ENCODE measurements at places on chromosomes 5 and 9.

- no peak for DNase-seq
Observed at GRCh38 chr5:141641634-141642267, 5.0 kb downstream of the RELL2 start.

DNA sequence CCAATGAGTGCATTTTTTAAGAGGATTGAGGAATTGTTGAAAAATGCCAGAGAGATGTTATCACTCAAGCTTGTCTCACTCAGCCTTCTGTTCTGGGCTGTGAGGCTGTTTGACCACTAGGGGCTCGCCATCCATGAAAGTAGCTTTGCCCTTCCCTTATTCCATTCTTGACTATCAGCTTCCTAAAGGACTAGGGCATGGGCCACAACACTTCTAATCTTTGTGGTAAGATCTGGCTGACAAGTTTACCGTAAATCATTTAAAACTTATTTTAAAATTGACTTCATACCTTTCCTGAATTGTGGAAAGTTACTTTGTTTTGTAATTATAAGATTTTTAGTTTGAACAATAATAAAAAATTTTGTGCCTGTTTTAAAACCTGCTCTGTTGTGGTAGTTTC is 49.5 kb downstream of the TJP2 start:
- no peak for DNase-seq

- no peak for DNase-seq
Observed at GRCh38 chr9:29691145-29691544, 2117.9 kb upstream of the C9orf72 start.

DNA sequence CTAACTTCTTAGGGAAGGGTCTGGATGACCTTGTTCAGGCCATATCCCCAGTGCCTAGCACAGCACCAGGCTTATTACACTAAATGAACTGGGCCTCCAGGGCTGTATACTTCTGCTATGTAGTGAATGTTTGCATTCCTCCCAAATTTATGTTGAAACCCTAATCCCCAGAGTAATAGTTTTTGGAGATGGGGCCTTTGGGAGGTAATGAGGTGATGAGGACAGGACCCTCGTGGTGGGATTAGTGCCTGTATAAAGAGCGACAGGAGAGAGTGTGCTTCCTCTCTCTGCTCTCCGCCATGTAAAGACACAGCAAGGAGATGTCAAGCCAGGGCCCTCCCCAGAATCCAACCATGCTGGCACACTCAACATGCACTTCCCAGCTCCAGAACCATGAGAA is 148.3 kb downstream of the SEC61B start:
- DNase-seq = no peak

DNA sequence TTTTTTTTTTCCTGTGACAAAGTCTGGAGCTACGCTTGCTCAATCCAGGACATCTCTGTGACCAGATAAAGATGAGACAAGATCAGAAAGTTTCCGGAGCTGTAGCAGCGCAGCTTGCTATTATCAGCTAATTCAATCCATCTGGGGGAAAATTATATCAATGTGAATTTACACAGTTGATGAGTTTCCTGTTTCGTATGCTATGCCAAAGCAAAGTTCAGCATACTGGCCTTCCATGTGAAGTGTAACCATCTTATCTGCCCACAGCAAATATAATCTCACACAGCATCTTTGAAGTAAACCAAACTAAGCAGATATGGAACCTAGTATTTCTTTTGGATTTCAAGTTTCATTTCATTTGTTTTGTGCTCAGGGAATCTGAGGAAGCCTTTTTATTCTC is 1767.7 kb downstream of the EFNA5 start:
- DNase-seq = no peak

GRCh38 chr5:22076586-22076985 is 776.6 kb downstream of the CDH12 start:
- DNase-seq = no peak

DNA sequence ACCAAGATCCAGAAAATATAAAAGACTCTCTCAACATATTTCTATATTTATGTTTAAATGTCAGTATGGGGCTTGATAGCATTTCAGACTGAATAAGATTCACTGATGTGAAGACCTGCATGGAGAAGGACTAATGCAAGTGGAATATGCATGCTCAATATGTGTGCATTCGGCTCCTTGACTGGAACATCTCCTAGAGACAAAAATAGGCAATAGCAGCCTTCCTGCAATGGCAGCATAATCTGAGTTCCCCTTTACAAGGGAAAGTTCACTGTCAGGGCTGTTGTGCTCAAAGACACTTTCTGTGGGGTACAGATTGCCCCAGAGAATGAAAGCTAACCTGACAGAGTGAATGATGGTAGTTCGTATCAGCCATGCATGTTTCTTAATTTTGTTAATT is 42.4 kb downstream of the STARD4 start:
- DNase-seq = no peak

- no peak for DNase-seq
Observed at GRCh38 chr5:180637962-180638680, 11.3 kb downstream of the FLT4 start.

GRCh38 chr5:125496393-125496792 is 750.0 kb upstream of the ZNF608 start:
- DNase-seq = no peak

- no peak for DNase-seq
Observed at GRCh38 chr9:89382026-89382986, 64.0 kb downstream of the SECISBP2 start.

Data from CD4-positive, alpha-beta T cell (primary cell).